ENCODE measurements at places on chromosomes 5 and 9. TPM values are rescaled to one million over a fixed set of nuclear protein-coding genes. Genes with fewer than 3 reads are reported as not detected.

DNA sequence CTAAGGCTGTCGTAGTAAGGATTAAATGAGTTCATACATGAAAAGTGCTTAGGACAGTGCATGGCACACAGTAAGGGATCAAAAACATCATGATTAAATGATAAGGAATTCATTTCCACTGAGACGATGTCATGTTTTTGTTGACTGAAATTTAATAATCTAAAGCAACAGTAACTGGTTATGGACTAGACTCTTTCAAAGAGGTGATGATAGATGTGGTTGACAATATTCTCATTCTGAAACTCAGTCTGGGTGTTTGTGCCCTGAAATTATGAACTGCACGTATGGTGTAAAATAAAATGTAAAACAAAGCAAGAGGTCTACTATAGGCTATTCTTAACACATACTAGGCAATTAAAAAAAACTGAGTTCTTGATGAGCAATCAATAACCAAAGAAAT, 280.0 kb downstream of the DENND1A start:
- no peaks in the 10 kb centered on the region for H3K36me3 ChIP-seq
- no peaks in the 10 kb centered on the region for H3K27me3 ChIP-seq
- no peak overlapping the region for H3K4me3 ChIP-seq
- no peak overlapping the region for H3K27ac ChIP-seq

GRCh38 chr9:37919246-37919955, 15.5 kb upstream of the SLC25A51 start:
- H3K27ac ChIP-seq: no peak overlapping the region
- H3K27me3 ChIP-seq: no peaks in the 10 kb centered on the region
- no peak overlapping the region for H3K4me3 ChIP-seq
- no peaks in the 10 kb centered on the region for H3K4me1 ChIP-seq
- DNase-seq: peak; percentile 52

DNA sequence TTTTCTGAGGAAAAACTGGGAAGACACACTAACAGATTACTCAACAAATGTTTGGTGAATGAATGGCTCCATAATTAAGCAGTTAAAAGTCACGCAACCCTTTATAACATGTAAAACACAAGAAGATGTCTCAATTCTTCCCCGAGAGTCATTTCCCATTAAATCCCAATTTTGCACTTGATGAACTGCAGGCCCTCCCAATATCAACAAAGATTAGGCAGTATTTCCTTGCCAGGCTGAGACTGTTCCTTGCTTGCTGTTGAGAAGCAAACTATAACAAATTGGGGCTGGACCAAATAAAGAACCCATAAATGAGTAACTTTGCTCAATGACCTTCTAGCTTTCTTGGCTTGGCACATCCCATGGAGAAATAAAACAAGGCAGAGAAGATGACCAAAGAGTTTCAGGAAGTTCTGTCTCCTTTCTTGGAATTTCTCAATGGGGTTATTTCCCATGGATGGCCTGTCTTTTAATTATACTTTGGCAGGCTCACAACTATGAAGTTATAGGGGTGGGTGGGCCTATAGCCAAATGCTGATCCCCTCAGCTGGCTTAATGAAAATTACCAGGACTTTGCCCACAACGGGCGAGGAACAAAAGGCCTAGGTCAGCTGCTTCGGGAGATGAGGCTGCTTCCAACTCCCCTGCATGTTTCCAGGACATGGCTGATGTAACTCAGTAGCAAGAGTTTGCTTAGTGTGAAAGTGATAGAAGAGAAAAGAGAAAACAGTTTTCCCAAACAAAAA, 243.1 kb upstream of the RFX3 start:
- no peak overlapping the region for H3K4me3 ChIP-seq
- no peaks in the 10 kb centered on the region for H3K36me3 ChIP-seq
- H3K4me1 ChIP-seq: no peaks in the 10 kb centered on the region

Gene IFNA1
- total RNA-seq: not detected
